Stimulated activated CD8-positive, alpha-beta memory T cell treated with anti-CD3 and anti-CD28 coated beads, Interleukin-12 subunit alpha, Interleukin-12 subunit beta, amount 100 ng/mL, for 1 hour (primary cell): ENCODE measurements at places on chromosomes 6 and 20.

- no peak for DNase-seq
These were observed 81.7 kb upstream of the CD83 start for GRCh38 chr6:14035874-14036273.

- DNase-seq: no peak
These were observed 10.0 kb downstream of the JPH2 start for GRCh38 chr20:44176833-44177534.

GRCh38 chr6:37176268-37177076 is 6.5 kb downstream of the PIM1 start:
- no peak for DNase-seq

DNA sequence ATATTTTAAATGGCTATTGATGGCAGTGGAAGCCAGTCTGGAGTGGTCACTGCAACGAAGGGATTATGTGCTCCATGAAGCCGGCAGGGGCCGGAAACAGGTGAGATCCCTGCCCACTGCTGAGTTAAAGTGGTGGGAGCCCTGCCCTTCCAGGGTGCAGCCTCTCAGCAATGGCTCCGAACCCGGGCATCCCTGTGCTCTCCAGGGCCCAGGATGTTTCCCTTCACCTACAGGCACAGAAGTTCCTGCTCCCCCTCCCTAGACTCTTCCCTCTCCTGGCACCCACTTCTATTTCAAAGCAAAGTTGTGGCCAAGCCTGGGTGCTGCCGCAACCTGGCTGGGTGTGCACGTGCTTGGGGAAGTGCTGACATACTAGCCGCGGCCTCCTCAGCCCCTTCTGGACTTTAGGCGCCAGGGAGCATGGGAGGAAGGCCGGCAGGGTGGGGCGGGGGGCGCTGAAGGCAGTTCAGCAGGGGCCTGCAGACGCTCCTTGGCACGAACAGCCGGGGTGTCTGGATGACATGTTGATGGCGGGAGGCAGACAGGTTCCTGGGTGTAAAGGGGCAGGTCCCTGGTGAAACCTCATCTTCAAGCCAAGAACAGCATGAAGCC is 452.3 kb downstream of the HTR1B start:
- DNase-seq: no peak

DNA sequence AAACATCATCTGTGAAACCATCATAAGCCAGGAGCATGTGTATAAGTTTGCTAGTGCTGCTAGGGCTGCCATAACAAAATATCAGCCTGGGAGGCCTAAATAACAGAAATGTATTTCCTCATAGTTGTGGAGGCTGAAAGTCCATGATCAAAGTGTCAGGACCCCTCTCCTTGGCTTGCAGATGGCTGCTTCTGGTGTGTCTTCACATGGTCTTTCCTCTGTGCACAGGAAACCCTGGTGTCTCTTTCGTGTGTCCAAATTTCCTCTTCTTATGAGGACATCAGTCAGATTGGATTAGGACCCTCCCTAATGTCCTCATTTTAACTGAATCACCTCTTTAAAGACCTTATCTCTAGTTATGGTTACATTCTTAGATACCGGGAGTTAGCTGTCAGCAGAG is 6.2 kb upstream of the CITED2 start:
- DNase-seq: no peak

DNA sequence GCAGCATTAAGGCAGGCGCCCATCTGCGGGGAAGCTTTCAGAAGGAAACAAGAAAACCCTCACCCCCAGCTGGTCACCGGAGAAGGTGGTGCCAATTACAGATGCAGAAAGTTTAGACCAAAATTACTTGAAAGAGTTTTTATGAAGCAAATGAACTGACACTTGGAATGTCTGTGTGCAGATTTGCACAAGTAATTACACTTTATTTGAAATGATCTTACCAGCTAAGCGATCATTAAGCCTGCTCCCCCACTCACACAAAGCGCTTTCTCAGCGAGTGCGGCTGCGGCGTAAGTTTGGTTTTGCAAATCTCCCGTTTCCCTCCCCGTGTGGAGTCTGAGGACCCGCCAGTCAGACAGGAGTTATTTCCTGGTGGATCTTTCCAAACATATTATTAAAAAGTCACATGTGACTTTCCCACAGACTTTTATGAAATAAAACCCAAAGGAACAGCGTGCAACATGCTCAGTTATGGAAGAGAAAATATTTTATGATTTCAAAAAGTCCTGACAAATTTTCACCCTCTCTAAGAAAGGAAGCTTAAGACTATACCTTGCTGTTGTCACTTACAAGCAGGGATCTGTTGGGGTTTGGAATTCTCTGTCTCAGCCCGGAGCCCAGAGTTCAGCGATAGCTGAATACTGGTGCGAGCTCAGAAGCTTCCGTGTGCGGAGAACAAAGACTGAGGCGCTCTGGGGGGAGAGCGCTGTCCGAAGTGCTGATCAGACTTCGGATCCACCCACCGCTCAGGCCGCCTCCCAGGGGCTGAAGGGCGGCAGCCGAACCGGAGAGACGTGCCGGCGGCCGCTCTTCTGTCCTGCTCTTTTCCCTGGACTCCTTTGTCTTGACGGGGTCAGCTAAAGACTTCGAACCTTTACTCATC is 2.7 kb upstream of the MYT1 start:
- DNase-seq: no peak

DNA sequence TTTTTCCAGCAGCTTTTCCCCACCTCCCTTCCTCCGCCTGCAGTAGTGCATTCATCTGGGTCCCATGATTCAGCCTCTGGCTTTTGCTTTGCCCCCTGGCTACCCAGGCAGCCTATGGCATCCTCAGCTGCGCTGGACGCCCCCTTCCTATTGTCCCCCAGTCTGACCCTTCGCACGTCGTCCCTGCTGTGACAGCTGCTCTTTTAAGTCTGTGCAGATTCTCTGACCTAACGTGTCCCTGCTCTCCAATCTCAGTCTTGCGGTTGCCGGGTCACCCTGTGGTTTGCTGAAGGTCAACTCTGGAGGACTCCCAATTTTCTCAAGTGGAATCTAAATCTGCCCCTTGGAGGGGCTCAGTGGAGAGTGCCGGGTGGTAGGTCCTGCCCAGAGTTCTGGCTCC is 294.3 kb downstream of the CDC5L start:
- DNase-seq: no peak
